Stimulated activated CD4-positive, alpha-beta T cell treated with anti-CD3 and anti-CD28 coated beads, TNF-alpha, amount 100 ng/mL, for 1 hour (primary cell): ENCODE measurements at places on chromosomes 12 and 14.

- DNase-seq: no peak
Measured at GRCh38 chr12:45314770-45315169, 98.9 kb downstream of the ANO6 start.

DNA sequence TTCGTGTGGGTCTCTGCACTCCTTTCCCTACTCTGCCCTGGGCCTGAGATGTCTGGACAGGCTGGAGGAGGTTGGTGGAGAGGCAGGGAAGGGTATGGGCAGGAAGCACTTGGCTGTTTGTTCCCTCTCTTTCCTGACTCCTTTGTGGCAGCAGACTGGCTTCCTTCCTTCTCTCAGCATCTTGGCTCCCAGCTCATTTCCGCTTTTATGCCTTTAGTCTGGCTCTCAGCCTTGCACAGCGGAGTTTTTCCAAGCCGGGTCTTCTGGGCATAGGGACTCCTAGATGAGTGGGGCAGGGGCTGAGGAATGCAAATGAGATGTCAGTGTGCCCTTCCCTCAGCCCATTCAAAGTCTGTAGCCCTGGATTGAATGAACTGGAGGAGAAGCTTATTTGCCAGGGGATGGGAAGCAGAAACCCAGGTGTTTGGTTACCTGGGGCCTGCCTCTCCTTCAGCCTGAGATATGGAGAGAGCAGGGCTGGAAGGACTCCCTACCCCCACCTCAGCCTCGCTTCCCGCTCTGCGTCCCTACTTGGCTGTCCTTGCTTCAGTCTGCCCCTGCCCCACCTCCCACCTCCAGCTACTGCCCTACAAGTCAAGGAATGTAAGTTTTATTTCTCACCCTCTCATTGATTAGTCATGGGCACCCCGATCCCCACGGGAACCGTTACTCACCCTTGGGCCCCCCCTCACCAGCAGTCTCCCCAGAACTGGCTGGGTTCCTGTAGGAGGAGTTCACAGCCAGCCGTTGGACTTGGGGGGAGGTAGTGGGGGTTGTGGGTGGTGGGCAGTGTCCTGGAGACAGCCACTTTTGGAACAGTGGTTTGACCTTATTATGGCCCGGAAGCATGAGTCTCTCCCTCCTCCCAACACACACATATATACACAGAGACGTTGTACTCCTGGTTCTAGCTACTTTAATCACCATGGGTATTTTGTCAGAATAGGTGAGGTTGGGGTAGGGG, 9.3 kb upstream of the ITGA5 start:
- no peak for DNase-seq

DNA sequence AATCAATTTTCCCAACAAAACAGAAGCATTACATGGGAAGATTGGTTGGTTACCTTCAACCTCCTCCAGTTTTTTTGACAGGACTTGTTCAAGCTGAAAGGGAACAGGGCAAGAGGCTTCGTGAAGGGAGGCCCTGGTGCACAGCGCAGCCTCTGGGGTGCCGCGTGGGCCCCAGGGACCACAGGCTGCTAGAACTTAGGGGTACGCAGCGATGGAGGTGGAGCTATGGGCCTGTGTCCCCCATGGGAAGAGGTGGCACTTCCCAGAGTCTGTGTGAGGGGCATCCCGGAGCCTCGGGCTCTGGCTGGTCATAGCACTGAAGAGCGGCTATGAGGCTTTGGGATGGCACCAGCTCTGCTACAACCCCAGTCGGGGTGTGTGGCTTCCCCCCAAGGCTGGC, 22.1 kb upstream of the BTBD6 start:
- no peak for DNase-seq

- DNase-seq: no peak
Measured at GRCh38 chr12:56229916-56230431, at the start of gene SLC39A5. Gene SLC39A5, plus strand, starts transcription at chr12:56230051. Its CDS starts 1,224 bp downstream, at chr12:56231275.

GRCh38 chr12:128971802-128972201, 118.5 kb downstream of the GLT1D1 start:
- no peak for DNase-seq

GRCh38 chr12:31525496-31526157, 65.3 kb downstream of the DENND5B start:
- DNase-seq: no peak

- DNase-seq: no peak
Measured at GRCh38 chr12:18634382-18634781, 103.4 kb downstream of the PLCZ1 start.

DNA sequence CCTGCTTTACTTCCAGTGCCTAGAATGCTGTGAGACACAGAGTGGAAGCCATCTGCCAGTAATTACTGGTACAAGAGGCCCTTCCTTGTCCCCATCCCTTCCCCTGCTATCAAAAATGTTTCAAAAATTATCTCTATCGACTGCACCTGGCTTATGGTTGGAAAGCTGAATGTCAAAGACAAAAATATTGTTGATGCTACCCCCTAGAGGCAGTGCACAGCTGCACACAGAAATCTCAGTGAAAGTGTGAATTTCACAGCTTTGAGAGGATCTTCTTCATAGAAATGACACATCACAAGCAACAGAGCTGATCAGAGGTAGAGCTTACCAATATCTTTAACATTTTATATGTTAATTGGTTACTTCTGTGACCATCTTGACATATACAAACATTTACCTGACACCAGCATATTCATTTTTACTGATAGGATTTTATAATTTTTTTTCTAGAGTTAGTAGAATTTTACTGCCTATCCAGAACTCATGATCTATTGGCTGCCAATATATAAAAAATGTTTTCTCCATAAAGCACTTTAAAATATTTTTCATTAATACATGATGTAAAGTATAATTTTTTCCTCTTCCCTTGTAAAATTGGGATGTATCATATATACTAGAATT, 138.0 kb downstream of the AACS start:
- DNase-seq: no peak

- DNase-seq: no peak
Measured at GRCh38 chr12:49292729-49293055, 2.3 kb upstream of the PRPH start.

DNA sequence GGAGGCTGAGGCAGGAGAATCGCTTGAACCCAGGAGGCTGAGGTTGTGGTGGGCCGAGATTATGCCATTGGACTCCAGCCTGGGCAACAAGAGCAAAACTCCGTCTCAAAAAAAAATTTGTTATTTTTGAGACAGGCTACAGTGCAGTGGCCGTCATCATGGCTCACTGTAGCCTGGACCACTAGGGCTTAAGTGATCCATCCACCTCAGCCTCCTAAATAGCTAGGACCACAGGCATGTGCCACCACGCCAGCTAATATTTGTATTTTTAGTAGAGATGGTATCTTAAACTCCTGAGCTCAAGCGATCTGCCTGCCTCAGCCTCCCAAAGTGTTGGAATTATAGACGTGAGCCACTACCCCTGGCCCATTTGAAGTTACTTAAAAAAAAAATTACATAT, 966 bp upstream of the PCBP2 start:
- no peak for DNase-seq

GRCh38 chr14:68649476-68650189, 143.2 kb downstream of the ZFP36L1 start:
- no peak for DNase-seq

- DNase-seq: no peak
Measured at GRCh38 chr14:30214014-30214413, 286.4 kb upstream of the PRKD1 start.

DNA sequence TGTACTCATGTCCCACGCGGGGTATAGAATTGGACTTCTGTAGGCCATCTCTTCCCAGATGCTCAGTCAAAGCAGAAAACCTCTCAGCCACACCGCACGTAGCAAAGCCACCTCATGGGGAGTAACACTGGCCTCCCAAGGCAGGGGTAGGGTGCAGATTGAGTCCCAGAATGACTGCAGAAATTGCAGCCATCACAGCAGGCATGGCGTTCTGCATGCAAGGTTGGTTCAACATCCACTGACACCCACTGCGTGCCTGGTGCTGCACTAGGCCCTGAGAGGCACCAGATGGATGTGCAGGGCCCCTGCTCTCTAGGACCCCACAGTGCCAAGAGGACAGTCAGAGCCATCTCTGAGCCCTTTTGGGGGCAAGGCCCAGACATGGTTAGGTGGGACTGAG, 39.9 kb downstream of the RAB35 start:
- no peak for DNase-seq

DNA sequence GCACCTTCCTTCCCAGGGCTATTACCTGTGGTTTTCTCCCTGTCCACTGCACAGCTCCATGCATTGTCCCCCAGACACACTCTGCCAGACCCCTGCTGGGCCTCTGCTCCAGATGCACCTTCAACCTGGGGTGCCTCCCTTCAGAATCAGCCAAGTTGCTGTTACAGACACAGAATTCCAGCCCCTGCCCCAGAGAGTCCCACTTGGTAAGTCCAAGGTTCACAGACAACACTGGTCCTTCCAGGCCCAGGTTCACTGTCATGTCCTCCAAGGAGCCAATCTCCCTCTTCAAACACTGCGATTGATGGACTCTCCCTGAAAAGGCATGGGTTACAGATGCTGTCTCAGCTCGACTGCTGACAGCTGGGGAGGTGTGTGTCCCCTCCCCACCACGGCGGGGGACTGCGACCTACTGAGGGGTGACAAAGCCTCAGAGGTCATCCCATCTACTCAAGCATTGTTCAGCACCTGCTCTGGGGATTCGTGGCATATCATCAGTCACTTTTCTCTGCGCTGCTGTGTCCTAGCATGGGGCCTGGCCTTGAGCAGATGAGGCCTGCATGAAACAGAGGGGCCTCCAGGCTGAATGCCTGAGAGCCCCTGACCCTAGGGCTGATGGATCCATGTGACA, 24.3 kb downstream of the CALM1 start:
- no peak for DNase-seq

DNA sequence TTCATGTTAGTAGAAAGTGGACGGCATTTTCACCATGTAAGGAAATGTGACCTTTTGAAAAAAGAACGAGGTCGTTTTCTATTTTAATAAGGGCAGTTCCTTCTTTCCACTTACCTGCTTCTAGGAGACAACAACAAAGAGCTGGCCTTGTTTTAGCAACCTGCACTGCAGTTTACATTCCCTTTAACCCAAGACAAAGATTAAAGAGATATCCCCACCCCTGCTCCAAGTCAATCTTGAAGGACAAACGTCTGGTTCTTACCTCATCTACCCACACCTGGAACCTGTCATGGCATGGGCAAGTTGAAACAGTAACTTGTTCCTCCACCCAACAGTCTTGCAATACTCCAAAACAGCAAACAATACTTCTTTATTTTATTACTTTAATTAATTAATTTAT, 32.7 kb downstream of the ZCCHC8 start:
- no peak for DNase-seq

DNA sequence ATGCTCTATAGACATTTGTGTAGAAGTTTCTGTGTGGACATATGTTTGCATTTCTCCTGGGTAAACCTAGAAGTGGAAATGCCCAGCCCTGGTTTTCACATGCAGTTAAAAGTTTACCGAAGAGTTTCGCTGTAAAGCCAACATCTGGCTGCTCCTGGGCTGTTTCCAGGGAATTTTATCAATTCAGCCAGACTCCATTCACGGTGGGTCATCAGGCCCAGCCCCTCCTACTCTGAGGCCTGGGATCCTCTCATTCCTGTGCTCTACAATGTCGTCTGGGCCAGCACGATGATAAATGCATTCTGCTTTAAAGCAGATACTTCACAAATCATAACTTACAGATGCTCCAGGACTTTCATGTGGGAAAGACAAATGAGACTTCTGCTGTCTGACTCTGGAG, 7.1 kb downstream of the NUAK1 start:
- DNase-seq: no peak

- DNase-seq: no peak
Measured at GRCh38 chr12:11706509-11707379, 57.3 kb downstream of the ETV6 start.
